Breast epithelium (tissue), 4 donors: ENCODE measurements at places on chromosomes 13 and 19. TPM values are rescaled to one million over a fixed set of nuclear protein-coding genes. Genes with fewer than 3 reads are reported as not detected.

Gene FAM174C
- total RNA-seq, result 43.9 TPM

Gene ZNF222
- 2.9 TPM for total RNA-seq

Gene NLRP4
- not detected for total RNA-seq

Gene RNF113B
- total RNA-seq, result not detected

Gene IGLON5
- not detected for total RNA-seq

Gene C13orf46
- 0.16 TPM for total RNA-seq

Gene SERTAD1
- total RNA-seq, result 25.3 TPM

Gene IGFL1
- not detected for total RNA-seq

Gene CAPN12
- total RNA-seq, result 4.1 TPM

Gene ZNF628
- total RNA-seq, result 4.3 TPM

Gene PLK5
- 0.98 TPM for total RNA-seq

Gene FGF21
- total RNA-seq, result not detected

Gene LIPE
- 380 TPM for total RNA-seq

Gene SHFL
- 26.4 TPM for total RNA-seq

Gene WDR87
- not detected for total RNA-seq

Gene SULT2A1
- total RNA-seq, result not detected

Gene CKM
- total RNA-seq, result not detected

Gene FOXA3
- total RNA-seq, result 0.33 TPM

Gene NAPA
- 117 TPM for total RNA-seq

Gene FREM2
- 0.59 TPM for total RNA-seq

Gene ZNF85
- total RNA-seq, result 3.7 TPM

Gene KIR2DL3
- not detected for total RNA-seq

Gene CCDC169
- total RNA-seq, result 2.9 TPM

Gene ZNF793
- 10.2 TPM for total RNA-seq

Gene DIRAS1
- 3.6 TPM for total RNA-seq

Gene STXBP2
- total RNA-seq, result 55.3 TPM

Gene FGF22
- not detected for total RNA-seq

Gene RNASEH2A
- total RNA-seq, result 8.5 TPM

Gene KLK1
- total RNA-seq, result 0.44 TPM

Gene NRTN
- 0.48 TPM for total RNA-seq

Gene ZNF560
- total RNA-seq, result not detected

Gene ZIC5
- not detected for total RNA-seq

Gene RGL3
- 9.8 TPM for total RNA-seq
